GM23248 (cell line): ENCODE measurements at places on chromosomes 16 and 17. TPM values are rescaled to one million over a fixed set of nuclear protein-coding genes. Genes with fewer than 3 reads are reported as not detected.

- H3K4me3 ChIP-seq, result no peak overlapping the region
- H3K27ac ChIP-seq, result no peak overlapping the region
- H3K4me1 ChIP-seq, result no peaks in the 10 kb centered on the region
These were observed 224.2 kb downstream of the ENGASE start for GRCh38 chr17:79298799-79299198.

DNA sequence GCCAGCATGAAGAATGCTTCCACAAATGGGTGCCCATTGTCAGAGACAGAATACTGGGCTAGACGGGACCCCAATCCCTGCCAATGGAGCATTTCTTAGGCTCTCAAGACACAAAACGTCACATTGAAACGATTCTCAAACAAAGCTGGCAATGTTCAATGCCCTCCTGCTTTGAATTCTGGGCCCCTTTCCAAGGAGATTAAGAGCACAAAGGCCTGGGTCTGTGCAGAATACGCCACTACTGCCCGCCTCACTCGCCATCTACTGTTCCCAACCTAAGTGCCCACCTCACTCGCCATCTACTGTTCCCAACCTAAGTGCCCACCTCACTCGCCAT, 9.7 kb downstream of the CFAP20 start:
- H3K27ac ChIP-seq, result no peak overlapping the region
- H3K4me1 ChIP-seq, result peaks cover 31% of the 10 kb centered on the region
- H3K36me3 ChIP-seq, result peaks cover 22% of the 10 kb centered on the region
- H3K27me3 ChIP-seq, result no peaks in the 10 kb centered on the region
- DNase-seq, result no peak
- no peak overlapping the region for H3K4me3 ChIP-seq

- H3K4me3 ChIP-seq, result no peak overlapping the region
- no peaks in the 10 kb centered on the region for H3K4me1 ChIP-seq
- H3K27me3 ChIP-seq, result no peaks in the 10 kb centered on the region
- no peak for DNase-seq
- no peak overlapping the region for H3K27ac ChIP-seq
- no peaks in the 10 kb centered on the region for H3K36me3 ChIP-seq
These were observed 769.0 kb downstream of the KCNJ2 start for GRCh38 chr17:70938336-70938735.

DNA sequence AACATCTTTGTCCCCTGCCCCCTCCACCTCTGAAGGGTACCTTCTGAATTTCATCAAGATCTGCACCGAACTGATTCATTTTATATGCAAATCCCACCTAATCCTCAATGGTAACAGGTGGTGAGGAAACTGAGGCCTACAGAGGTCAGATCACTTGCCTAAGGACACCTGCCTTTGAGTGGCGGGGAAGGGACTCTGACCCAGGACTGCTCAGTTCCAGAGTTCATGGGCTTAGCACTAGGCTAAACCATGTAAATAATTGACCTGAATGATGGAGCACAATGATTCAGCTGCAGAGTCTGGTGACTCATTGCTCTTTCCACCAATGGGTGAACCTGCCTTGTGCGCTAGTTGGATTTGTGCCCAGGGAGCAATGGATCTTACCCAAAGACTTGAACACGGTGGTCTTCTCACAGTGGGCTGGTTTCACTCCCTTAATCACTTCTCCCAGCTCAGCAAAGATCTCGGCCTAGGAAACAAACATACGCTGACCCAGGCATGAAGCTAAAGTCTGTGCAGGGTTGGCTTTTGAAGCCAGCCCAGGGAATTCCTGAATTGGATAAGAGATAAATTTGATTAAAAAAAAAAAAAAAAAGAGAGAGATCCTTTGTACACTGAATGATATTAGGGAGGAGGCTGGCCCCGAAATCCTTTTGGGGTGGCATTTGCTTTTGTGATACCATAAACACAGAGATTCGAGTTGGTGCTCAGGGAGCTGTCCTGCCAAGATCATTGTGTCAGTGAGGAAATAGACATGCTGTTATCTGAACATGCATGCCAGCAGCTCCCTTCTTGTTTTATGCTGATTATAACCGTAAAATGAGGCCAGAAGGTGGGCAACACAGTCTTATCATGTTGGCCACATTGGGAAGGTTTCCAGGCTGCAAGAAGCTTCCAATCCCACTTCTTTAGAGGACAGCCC, 17.0 kb downstream of the CRYM start:
- H3K27ac ChIP-seq, result no peak overlapping the region
- H3K27me3 ChIP-seq, result peaks cover 14% of the 10 kb centered on the region
- no peaks in the 10 kb centered on the region for H3K36me3 ChIP-seq
- peaks cover 23% of the 10 kb centered on the region for H3K4me1 ChIP-seq
- DNase-seq, result peak; percentile 80

DNA sequence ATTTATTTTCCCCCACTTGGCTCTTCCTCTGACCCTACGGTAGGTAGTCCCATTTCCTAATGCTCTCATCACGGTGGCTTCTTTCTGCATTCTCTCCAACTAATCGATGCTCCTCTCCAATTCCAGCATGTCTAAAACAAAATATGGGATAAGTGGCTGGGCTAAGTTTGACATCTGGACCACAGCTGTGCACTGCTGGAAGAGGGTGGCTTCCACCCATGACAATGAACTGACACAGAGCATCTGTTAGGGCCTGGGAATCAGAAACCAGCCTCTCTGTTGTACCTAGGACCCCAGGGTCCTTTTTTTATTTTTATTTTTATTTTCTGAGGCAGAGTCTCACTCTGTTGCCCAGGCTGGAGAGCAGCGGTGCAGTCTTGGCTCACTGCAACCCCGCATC, 29.0 kb upstream of the SLC39A11 start:
- no peaks in the 10 kb centered on the region for H3K36me3 ChIP-seq
- H3K4me3 ChIP-seq, result no peak overlapping the region
- H3K4me1 ChIP-seq, result no peaks in the 10 kb centered on the region
- DNase-seq, result no peak
- H3K27ac ChIP-seq, result no peak overlapping the region
- no peaks in the 10 kb centered on the region; the same call in 1 of the 2 replicates for H3K27me3 ChIP-seq

GRCh38 chr16:80804056-80804525, 307 bp downstream of the CDYL2 start:
- H3K27me3 ChIP-seq, result no peaks in the 10 kb centered on the region
- peak; percentile 72 for DNase-seq
- peak overlapping the region; percentile 83 for H3K4me3 ChIP-seq
- H3K36me3 ChIP-seq, result no peaks in the 10 kb centered on the region

- peak; percentile 44 for DNase-seq
- no peaks in the 10 kb centered on the region for H3K36me3 ChIP-seq
- H3K27me3 ChIP-seq, result no peaks in the 10 kb centered on the region
- H3K27ac ChIP-seq, result no peak overlapping the region
- H3K4me1 ChIP-seq, result peaks cover 11% of the 10 kb centered on the region
- no peak overlapping the region for H3K4me3 ChIP-seq
These were observed 10.6 kb downstream of the MOSMO start for GRCh38 chr16:22018559-22018958.

- H3K27ac ChIP-seq, result 0 out of 2 replicates have a peak overlapping the region, but pooled peaks have one; percentile 4
- DNase-seq, result peak; percentile 52
- peaks cover 28% of the 10 kb centered on the region for H3K4me1 ChIP-seq
- H3K27me3 ChIP-seq, result no peaks in the 10 kb centered on the region
These were observed 4.9 kb upstream of the ACTG1 start for GRCh38 chr17:81517339-81518112.

GRCh38 chr17:45147581-45148182, 593 bp upstream of the HEXIM1 start:
- H3K27ac ChIP-seq, result peak overlapping the region; percentile 97
- peaks cover 22% of the 10 kb centered on the region; the same call in 1 of the 2 replicates for H3K4me1 ChIP-seq
- H3K36me3 ChIP-seq, result no peaks in the 10 kb centered on the region
- DNase-seq, result peak; percentile 94

- H3K27ac ChIP-seq, result no peak overlapping the region
- DNase-seq, result peak; percentile 37
- H3K4me1 ChIP-seq, result no peaks in the 10 kb centered on the region
- H3K27me3 ChIP-seq, result no peaks in the 10 kb centered on the region
- no peaks in the 10 kb centered on the region for H3K36me3 ChIP-seq
These were observed 43.4 kb downstream of the MYOCD start for GRCh38 chr17:12709063-12709462.

DNA sequence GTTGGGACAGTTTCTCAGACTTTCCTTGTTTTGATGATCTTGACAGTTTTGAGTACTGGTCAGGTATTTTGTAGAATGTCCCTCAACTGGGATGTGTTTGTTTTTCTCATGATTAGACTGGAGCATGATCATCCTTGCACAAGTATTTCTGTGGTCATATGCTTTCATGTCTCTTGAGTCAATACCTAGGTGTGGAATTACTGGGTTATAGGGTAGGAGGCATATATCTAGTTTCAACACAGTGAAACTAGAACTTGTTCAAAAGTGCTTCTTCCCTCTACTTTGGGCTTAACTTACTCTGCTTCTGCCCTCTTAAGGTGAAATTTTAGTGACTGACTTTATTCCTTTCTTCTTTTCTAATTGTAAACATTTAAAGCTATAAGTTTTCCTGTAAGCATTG, 30.1 kb downstream of the IKZF3 start:
- DNase-seq, result no peak
- no peaks in the 10 kb centered on the region for H3K4me1 ChIP-seq
- H3K27me3 ChIP-seq, result peaks cover 9% of the 10 kb centered on the region; the same call in 1 of the 2 replicates
- H3K27ac ChIP-seq, result no peak overlapping the region

GRCh38 chr17:6558932-6559752, 2.8 kb upstream of the PITPNM3 start:
- 0 out of 2 replicates have a peak, but pooled peaks cover 3% of the 10 kb centered on the region for H3K4me1 ChIP-seq
- H3K27me3 ChIP-seq, result no peaks in the 10 kb centered on the region
- no peak overlapping the region for H3K27ac ChIP-seq
- H3K36me3 ChIP-seq, result no peaks in the 10 kb centered on the region
- no peak for DNase-seq
- H3K4me3 ChIP-seq, result no peak overlapping the region

DNA sequence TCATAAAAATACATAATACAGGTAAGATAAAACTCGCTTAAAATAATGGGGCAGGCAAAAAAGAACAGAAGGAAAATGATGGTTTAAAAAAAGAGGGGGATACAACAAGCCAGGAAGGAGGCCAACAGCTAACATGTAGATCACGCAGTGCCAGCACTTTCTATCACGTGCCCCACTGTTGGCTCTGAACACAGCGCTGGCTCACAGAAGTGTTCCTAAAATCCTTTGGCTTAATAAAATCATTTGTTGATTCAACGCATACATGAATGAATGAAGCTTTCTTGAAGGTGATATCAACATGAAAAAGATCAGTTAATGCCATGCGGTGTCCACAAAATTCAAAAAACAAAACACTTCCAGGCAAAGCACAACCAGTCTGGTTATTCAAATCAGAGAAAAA, 8.5 kb downstream of the ITGAE start:
- H3K27ac ChIP-seq, result no peak overlapping the region
- no peak for DNase-seq
- H3K4me1 ChIP-seq, result peaks cover 6% of the 10 kb centered on the region
- H3K36me3 ChIP-seq, result no peaks in the 10 kb centered on the region
- H3K27me3 ChIP-seq, result no peaks in the 10 kb centered on the region

DNA sequence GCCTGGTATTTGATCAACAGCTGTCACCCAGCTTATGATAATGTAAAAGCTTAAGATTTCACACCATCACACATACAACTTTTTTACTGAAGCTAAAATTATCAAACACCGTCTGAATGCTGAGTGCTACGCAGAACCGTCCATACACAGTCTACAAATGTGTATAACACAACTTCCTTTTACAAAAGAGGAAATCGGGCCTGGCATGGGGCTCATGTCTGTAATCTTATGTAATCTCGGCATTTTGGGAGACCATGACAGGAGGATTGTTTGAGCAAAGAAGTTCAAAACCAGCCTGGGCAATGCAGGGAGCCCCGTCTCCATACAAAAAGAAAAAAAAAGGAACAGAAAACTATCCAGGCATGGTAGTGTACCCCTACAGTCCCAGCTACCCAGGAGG, 19.6 kb upstream of the QRICH2 start:
- peaks cover 52% of the 10 kb centered on the region for H3K36me3 ChIP-seq
- no peak overlapping the region for H3K4me3 ChIP-seq
- no peaks in the 10 kb centered on the region for H3K4me1 ChIP-seq
- no peaks in the 10 kb centered on the region for H3K27me3 ChIP-seq

DNA sequence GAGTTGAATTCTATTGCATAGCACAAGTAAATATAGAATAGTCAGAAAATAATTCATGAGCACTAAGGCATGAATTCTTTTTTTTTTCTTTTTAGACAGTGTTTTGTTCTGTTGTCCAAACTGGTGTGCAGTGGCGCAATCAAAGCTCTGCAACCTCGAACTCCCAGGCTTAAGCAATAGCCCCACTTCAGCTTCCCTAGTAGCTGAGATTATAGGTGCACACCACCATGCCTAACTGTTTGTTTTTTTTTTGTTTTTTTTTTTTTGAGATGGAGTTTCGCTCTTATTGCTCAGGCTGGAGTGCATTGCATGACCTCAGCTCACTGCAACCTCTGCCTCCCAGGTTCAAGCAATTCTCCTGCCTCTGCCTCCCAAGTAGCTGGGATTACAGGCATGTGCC, 16.6 kb downstream of the TUBD1 start:
- no peaks in the 10 kb centered on the region; the same call in 1 of the 2 replicates for H3K36me3 ChIP-seq
- no peaks in the 10 kb centered on the region for H3K27me3 ChIP-seq
- H3K4me3 ChIP-seq, result no peak overlapping the region
- H3K27ac ChIP-seq, result no peak overlapping the region
- H3K4me1 ChIP-seq, result no peaks in the 10 kb centered on the region

DNA sequence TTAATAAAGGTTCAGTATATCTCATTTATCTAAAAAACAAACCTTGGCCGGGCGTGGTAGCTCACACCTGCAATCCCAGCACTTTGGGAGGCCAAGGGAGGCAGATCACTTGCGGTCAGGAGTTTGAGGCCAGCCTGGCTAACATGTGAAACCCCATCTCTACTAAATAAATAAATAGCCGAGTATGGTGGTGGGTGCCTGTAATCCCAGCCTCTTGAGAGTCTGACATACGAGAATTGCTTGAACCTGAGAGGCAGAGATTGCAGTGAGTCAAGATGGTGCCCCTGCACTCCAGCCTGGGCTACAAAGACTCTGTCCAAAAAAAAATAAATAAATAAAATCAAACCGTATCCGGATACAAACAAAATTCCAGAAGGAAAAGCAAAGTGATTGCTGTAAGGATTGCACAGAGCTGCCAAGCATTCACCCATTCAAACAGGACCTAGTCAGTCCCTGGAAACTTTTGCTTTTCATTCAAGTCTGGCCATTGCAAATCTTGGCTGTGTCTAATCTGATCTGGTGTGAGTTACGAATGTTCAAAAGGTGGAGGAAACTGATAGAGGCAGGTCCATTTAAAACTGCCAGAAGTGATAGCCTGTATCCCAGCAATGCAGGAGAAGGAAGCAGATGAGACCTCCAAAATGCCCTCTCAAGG, 102.5 kb upstream of the CLEC3A start:
- no peak for DNase-seq
- H3K27ac ChIP-seq, result no peak overlapping the region
- H3K4me3 ChIP-seq, result no peak overlapping the region
- no peaks in the 10 kb centered on the region for H3K27me3 ChIP-seq
- H3K36me3 ChIP-seq, result no peaks in the 10 kb centered on the region
- no peaks in the 10 kb centered on the region for H3K4me1 ChIP-seq

SERPINF2 gene
- total RNA-seq, result not detected in 2 replicates

KRT17 gene
- 0.51 and 3.8 TPM in 2 replicates for total RNA-seq

PYDC1 gene
- total RNA-seq, result not detected in 2 replicates

CD300E gene
- total RNA-seq, result not detected in 2 replicates

KRTAP3-1 gene
- total RNA-seq, result not detected in 2 replicates

CORO6 gene
- 4.2 and 6.5 TPM in 2 replicates for total RNA-seq

TAC4 gene
- total RNA-seq, result not detected in 2 replicates
